ENCODE measurements at places on chromosomes 7 and 10.

DNA sequence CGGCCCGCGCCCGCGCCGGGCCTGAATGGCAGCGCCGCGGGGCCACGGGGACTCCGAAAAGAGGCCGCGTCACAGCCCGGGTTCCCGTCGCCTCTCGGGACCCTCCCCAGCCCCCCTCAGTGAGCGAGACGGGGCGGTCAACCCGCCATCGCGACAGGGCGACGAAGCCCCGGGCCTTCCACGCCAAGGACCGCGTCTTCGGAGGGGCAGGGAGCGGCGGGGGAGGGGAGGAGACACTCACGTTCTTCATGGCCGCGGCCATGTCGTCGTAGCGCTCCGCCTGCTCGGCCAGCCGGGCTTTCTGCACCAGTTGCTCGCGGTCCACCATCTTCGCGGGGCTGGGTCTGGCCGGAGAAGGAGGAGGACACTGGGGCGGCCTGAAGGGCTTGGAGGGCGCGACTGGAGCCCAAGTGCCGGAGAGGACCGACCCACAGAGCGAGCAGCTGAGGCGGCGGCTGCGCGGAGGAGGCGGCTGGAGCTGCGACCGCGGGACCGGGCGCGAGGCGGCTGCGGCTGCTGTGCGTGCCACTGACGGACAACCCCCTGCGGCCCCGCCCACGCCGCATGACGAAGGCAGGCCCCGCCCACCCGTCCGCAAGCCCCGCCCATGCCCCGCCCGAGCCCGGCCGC lies at the start of gene YWHAG:
TSS of gene YWHAG (minus strand) at position 511 of the 630 bp plus-strand sequence. CDS start at position 328, 183 bp downstream.
- DNase-seq: no peak

DNA sequence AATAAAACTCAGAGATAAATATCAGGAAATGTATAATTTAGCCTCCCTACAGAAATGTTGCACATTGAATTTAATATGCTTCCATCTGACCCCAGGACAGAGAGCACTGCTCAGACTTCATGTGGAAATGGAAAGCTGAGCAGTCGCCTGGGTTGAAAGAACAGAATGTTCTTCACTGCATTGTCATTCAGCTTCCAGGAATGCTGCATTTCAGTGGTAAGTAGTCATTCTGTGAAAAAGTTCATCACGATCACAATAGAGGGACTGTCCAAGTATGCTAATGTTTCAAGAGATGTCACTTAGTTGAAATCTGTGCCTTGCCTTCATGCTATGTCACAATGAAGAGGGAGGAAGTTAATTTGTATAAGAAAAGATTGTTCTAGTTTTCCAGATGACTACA lies 147.3 kb downstream of the NRCAM start:
- no peak for DNase-seq

- no peak for DNase-seq
These were observed 80.5 kb downstream of the ABI1 start for GRCh38 chr10:26780106-26780792.

- no peak for DNase-seq
These were observed 185.2 kb downstream of the AVL9 start for GRCh38 chr7:32680259-32681173.

- DNase-seq: no peak
These were observed 563.0 kb downstream of the PARD3 start for GRCh38 chr10:34252111-34252510.

All from DND-41 (cell line).